Activated CD8-positive, alpha-beta T cell treated with anti-CD3 and anti-CD28 coated beads for 36 hours (primary cell): ENCODE measurements at places on chromosomes 11 and 22. TPM values are rescaled to one million over a fixed set of nuclear protein-coding genes. Genes with fewer than 3 reads are reported as not detected.

The UBASH3B gene
- 36.1 TPM for total RNA-seq

The TESMIN gene
- total RNA-seq, result 4.9 TPM

The OR51B5 gene
- not detected for total RNA-seq

The FLRT1 gene
- total RNA-seq, result not detected

The PNPLA5 gene
- total RNA-seq, result not detected

GRCh38 chr22:17820879-17821439, 46.7 kb upstream of the BID start:
- DNase-seq, result no peak

- no peak for DNase-seq
Observed at GRCh38 chr11:107821199-107821927, 37.2 kb downstream of the SLC35F2 start.

DNA sequence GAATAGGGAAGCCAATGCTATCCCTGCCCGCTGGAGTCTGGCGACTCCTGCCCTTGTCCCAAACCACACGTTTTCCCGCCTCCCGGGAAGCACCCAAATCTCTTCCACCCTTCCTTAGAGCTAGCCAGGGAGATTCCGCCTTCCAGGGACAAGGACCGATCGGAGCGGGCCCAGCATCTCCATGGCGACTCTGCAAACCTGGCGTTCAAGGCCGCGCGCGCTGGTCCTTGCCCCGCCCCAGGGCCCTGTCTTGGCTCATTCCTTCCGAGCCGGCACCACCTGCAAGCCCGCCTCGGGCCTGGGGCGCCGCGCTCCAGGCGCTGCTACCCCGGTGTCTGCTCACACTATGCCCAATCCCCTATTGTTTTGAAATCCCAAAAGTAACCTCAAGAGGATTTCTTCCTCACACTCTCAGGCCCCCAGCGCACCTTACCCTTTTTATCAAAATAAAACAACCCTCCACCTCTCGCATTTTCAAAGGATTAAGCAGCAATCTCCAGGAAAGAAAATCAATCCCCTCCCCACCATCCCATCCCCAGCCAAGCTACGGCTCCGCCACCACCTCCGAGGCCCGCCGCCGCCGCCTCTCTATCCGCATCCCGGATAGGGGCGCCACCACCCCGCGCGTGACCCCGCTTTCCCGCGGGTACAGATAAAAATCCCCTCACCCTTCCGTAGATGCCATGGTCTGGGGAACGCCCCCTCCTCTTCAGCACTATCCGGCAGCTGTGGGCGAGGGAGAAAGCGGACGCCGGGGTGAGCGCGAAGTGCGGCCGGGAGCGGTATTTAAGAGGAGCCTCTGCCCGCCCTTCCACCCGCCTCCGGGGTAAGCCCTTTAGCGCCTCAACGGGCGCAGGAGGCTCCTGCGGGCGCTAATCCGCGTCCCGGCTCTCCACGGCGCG, 825 bp downstream of the SLC1A2 start:
- peak; percentile 43 for DNase-seq

GRCh38 chr11:67613960-67614715, 7.4 kb downstream of the NDUFV1 start:
- DNase-seq, result peak; percentile 93

- peak; percentile 3 for DNase-seq
Observed at GRCh38 chr11:59776210-59777066, 21.3 kb downstream of the STX3 start.
